ENCODE measurements at places on chromosomes 7 and 10.

DNA sequence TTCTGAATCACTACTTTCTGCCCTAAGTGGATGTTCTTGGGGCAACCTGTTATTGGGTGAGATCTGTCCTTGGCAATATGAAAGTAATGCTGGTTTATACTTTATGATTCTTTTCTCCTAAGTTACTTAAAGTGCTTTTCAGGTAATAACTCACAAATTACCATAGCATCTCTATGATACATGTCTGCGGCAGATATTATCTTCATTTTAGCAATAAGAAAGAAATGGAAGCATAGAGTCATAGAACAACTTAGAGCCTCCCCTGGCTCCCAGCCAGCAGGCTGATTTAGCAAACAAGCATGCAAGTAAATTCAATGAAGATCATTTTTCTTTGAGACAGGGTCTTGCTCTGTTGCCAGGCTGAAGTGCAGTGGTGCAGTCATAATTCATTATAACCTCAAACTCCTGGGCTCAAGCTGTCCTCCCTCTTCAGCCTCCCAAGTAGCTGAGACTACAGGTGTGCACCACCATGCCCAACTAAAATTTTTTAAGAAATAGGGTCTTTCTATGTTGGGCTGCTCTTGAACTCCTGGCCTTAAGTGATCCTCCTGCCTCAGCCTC is 38.1 kb upstream of the GRM8 start:
- no peak for DNase-seq

GRCh38 chr7:78033410-78033809 is 234.8 kb downstream of the PHTF2 start:
- no peak for DNase-seq

DNA sequence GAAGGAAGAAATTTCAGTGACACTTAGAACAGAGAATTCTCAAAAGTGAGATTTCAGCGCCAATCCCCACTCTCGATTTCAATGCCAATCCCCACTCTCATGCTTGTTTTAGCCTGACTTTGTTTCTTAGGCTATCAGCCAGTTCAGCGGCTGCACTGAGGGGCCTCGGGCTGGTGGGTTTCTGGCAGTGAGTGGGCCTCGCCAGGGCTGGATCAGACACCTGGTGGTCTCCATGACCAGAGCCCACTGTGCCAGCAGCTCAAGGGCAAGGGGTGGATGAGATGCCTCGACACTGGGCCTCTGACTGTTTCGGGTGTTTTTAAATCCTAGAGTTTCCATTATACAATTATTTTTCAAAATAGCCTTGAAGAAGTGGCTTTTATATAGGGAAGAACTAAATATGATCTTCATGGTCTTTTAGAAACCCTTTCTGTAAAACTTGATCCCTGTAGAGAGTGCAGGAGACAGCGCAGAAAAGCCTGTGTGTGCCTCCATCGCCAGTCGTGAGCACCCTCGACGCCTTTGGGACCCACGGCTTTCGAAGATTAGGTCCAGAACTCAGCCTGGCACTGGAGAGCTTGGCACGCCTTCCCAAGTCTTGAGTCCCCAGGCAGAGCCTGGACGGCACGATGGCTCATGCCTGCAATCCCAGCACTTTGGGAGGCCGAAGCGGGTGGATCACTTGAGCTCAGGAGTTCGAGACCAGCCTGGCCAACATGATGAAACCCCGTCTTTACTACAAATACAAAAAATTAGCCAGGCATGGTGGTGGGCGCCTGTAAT is 76.2 kb downstream of the INPP5A start:
- no peak for DNase-seq

GRCh38 chr10:119421891-119422681 is 120.4 kb downstream of the RGS10 start:
- no peak for DNase-seq

- DNase-seq = no peak
Measured at GRCh38 chr7:72213769-72214168, 198.4 kb downstream of the CALN1 start.

Measured in activated CD8-positive, alpha-beta memory T cell treated with anti-CD3 and anti-CD28 coated beads, Interleukin-2, amount 50 U/mL, for 4 hours (primary cell).